ENCODE measurements at places on chromosomes 4 and X.

- peak; percentile 27 for DNase-seq
Observed at GRCh38 chr4:87975466-87975865, at the start of gene SPP1. Gene SPP1, plus strand, starts transcription at chr4:87975714. Its CDS starts 1,182 bp downstream, at chr4:87976896.

GRCh38 chr4:126611900-126612299, 1020.9 kb upstream of the INTU start:
- DNase-seq: no peak

DNA sequence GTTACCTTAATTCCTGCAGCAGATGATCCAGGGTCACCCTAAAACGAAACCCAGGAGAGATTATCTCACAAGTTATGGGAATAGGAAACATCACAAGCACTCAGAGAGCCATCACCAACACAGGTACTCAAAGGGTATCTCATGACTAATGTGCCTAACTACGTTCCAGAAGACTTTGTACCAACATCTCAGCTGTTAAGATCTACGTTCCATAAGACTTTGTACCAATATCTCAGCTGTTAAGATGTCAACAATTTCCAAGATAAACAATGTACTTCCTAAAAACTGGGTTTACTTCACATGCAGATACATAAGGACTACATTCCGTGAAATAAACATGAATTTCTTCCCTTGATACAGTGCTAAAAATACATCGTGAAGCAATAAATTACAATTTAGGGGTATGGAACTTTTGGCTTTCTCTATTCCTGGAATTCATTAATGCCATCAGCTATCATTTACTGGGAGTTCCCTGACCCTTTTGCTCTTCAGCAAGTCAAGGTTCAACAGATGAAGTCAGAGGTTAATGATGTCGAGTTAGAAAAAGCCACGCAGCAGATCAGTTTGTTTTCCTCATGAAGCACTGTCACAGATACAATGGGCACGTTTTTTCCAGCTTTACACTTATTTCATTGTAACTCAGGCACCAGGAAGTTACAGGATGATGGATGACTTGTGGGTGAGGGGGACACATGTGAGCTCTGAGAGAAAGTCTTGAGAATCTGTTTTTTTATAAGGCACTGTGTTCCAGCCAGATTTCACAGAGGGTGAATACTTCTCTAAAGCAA, 127.0 kb upstream of the ETNPPL start:
- no peak for DNase-seq

DNA sequence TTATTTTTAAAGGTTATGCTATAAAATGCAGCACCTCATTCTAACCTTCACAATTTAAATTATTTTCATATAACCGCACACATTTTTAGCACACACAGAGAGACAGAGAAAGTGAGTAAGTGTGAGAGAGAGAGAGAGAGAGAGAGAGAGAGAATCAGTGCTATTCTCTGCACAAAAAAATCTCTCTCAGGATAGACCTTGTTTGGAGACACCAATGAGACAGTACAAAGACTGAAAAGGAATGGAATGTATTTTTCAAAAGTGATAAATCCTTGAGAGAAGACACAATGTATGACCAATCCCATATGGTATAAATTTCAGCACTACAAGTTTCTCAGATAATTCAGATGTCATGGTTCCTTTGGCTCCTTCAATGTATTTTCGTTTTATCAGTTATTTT, 132.1 kb upstream of the PCDH18 start:
- DNase-seq: no peak

GRCh38 chr4:85672116-85672515, 197.2 kb downstream of the ARHGAP24 start:
- no peak for DNase-seq

GRCh38 chrX:10467793-10468192, 152.6 kb downstream of the MID1 start:
- no peak for DNase-seq

DNA sequence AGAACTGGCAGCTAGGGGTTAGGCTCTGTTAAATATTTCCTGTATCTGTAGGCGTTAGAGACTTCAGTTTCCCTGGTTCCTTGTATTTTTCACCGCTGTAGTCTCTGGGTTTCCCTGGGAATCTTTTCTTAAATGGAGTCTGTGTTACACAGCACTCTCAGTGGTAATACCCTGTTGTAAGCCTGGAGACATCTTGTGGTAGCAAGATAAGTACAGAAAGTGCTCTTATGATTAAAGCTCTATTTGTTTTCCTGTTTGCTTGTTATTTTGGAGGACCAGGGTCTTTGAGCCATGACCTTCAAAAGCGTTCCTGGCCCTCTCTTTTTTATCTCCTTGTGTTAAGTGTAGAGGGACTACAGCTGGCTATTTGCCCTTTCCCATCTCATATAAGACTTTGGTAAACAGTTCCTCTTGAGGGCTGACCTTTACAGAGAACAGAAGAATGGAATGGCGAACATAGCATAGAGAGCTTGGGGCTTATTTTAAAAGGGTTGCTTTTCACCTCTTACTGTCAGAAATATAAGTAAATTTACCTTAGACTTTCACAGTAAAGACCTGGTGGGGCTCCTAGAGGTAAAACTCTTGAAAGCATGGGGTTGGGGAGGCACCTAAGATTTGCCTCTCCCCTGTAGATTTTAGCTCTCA, 782.5 kb downstream of the FAT4 start:
- DNase-seq: no peak

DNA sequence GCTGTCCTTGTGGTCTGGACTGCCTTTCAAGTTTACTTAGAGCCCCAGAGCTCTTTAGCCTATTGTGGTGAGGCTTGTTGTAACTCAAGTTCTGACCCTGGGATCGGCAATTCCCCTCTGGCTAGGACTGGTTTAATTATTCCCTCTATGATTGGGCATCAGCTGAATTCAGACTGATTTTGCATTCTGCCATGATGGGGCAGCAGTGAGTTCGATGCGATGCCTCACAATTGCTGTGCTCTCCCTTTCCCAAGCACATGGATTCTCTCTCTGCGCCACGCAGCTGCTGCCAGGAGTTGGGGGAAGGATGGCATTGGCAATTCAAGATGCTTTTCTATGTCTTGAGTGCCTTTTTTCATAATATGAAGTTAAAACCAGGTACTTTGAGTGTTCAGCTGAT, 327.8 kb upstream of the CXorf51B start:
- DNase-seq: no peak

DNA sequence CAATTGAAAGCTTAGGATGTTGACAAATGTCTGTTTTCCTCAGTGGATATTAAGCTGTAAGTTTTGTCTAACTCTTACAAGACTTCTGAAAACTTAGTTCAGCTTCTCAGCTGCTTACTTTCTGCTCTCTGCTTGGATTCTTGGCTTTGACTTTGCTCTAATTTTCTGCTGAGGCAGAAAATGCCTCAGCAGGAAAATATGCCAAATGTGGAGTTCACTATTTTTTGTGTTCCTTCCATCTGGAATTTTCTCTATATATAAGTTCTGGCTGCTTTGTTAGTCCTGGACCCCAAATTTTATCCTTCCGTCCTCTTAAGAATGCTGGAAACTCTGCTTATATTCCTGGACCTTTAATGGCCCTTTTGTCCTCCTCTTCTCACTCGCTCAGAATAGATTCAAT, 352.6 kb upstream of the NWD2 start:
- no peak for DNase-seq

DNA sequence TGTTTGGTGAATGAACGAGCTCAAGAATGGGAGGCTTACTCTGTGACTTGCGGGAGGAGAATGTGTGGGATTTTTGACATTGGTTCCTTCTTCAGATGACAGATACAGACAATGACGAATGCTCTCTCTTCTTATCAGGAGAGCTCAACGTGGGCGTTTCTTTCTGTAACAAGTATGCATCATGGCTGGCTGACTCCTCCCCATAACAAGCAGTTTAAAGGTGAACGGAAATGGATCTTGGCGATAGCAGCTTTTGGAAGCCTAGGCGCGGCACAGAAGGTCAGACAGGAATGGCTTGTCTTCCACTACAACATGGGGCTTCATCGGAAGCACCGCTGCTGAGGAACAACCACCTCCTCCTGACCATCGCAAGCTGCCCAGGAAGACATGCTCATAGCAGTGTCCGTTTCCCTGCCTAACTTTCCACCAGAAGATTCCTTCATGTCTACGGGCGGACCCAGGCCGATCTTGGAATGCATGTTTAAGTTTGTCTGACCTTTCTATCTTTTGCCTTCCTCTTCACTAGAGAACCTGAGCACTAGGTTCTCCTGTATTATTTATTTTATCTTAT, 18.3 kb upstream of the ACSL1 start:
- DNase-seq: peak; percentile 39

GRCh38 chr4:95499291-95499696, 49.5 kb downstream of the UNC5C start:
- no peak for DNase-seq

DNA sequence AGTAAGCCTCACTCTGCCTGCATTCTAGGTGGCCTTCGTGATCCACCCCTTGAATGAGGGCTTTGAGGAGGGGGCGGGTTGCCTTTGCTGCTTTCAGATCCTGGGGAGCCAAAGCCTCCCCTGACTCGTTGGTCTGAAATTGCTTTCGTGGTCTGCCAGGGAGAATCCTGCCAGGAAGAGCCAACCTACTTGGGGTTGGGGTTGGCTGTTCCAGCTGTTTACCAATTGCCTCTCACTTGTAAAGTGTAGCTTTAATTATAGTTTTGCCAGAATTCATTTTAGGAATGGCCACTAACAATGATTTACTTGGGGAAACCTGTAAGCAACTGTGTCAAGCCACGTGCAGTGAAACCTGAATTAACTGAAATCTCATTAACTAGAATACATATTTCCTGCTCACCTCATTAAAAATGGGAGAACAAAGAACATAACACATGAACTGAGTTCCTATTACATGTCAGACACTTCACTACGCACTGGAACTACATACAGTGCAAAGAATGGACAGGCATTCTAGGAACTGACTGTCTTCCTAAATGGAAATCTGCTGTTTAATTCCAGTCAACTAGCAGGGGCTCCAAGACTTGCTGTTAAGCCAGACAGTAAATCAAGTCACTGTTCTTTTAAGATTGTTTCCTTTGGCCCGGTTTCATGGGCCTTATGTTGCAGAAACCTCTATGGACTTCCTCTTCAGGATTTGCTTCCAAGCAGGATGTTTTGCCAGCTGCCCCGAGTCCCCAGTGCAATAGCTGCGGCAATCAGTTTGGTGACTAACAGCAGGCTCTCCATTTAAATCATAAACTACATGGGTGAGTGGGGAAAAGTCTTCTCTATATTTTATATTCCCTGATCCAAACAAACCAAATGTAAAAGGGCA, 16.4 kb upstream of the NKRF start:
- no peak for DNase-seq

GRCh38 chr4:89899152-89899551, 4.5 kb downstream of the MMRN1 start:
- DNase-seq: no peak

- no peak for DNase-seq
Observed at GRCh38 chrX:79159800-79160199, 15.3 kb downstream of the GPR174 start.

- no peak for DNase-seq
Observed at GRCh38 chrX:136806891-136807410, 26.2 kb upstream of the ARHGEF6 start.

DNA sequence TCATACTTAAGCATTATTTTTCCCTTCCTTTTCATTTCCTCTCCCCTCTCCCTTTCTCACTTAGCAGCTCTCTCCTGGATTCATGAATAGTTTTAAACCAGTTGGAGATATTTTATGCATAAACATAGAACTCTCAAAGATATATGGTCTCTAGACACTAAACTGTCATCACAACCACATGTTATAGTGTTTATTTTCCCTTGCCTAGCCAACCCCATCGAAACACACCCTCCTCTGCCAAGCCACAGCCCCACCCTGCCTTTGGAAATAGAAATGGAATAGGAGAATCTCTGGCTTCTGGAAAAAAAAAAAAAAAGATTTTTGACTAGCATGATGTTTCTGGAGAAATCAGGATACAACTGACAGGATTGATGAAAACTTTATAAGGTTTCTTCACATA, 64.8 kb upstream of the RBPJ start:
- no peak for DNase-seq

GRCh38 chr4:174808836-174809235, 20.2 kb downstream of the GLRA3 start:
- DNase-seq: no peak

- DNase-seq: no peak
Observed at GRCh38 chr4:137627739-137628460, 95.6 kb upstream of the PCDH18 start.

- DNase-seq: no peak
Observed at GRCh38 chr4:65515646-65516045, 154.6 kb downstream of the EPHA5 start.

GRCh38 chrX:147894366-147894963, 17.3 kb upstream of the FMR1 start:
- DNase-seq: no peak

- DNase-seq: no peak
Observed at GRCh38 chr4:110055158-110055768, 142.6 kb downstream of the EGF start.

- no peak for DNase-seq
Observed at GRCh38 chrX:22467571-22467970, 194.9 kb downstream of the CBLL2 start.

- no peak for DNase-seq
Observed at GRCh38 chr4:133151691-133152329, 2.7 kb downstream of the PCDH10 start.

GRCh38 chrX:50707405-50707804, 106.6 kb downstream of the SHROOM4 start:
- no peak for DNase-seq

GRCh38 chr4:143188136-143189088, 3.7 kb downstream of the USP38 start:
- DNase-seq: no peak

GRCh38 chrX:2451501-2452316, 49.1 kb downstream of the DHRSX start:
- no peak for DNase-seq

DNA sequence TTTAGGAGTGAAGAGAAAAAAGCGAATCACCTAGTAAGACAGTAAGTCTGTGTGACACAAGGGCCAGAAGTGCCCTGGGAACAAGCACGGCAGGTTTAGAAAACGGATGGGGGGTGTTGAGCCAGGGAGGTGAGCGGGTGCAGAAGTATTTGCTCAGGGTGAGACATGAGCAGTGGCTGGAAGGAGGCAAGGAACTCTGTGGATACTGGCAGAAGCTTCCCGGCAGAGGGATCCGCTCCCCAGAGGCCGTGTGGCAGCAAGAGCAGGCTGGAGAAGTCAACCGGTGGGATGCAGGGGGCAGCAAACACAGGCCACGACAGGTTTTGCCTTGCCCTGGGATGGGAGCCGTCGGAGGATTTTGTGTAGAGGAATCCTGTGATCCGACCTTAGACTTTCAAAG, 2.3 kb upstream of the UVSSA start:
- no peak for DNase-seq

- DNase-seq: no peak
Observed at GRCh38 chrX:65846974-65847373, 179.5 kb downstream of the MSN start.

GRCh38 chrX:72475338-72475737, 97.3 kb downstream of the HDAC8 start:
- DNase-seq: no peak

DNA sequence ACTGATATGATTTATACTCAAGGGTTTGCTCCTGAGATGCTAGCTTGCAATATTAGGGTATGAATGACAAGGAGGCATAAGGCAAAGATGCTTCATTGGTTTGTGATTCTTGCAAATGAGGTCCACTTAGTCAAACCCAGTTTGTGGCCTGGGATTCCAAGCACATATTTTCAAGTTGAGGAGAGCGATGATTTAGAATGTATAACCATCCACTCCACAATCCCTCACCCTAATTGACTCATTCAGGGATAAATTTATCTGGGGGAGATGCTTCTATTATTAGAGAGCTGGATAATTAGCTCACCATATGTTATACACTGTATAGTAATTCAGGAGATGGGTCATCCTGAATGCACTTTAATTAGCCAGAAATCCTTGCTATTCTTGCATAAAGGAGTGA, 118.3 kb upstream of the PUDP start:
- no peak for DNase-seq
